ENCODE measurements at places on chromosomes 13 and 19.

GRCh38 chr19:55611983-55612645 is 6.7 kb downstream of the ZNF865 start:
- DNase-seq: no peak

- no peak for DNase-seq
Observed at GRCh38 chr13:80751854-80752253, 410.9 kb upstream of the SPRY2 start.

GRCh38 chr13:31775148-31775547 is 35.8 kb downstream of the RXFP2 start:
- no peak for DNase-seq

- DNase-seq: no peak
Observed at GRCh38 chr19:36401475-36401874, 17.0 kb downstream of the ZFP82 start.

DNA sequence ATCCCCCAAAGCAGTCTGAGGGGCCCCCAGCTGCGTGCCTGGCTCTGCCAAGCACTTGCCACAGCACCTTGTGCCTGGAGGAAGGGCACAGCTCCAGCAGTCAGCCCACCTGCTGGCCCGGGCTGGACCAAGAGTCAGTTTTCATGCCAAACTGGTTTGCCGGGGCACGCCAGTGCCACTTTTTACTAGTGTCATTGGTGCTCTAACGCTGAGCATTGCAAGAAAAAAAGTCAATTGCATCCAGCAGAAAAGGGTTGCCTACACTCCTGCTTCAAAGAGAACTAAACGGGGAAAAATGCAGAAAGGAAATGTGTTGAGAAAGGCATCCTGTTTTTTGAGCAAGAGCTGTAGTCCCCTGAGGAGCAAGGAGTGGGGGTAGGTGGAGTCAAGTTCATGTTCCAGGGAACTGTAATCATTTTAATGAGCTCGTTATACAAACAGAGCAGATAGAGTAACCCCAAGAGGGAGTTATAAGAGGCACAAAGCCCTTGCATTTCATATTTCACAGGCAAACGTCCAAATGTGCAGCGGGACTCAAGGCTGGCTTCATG is 68.4 kb downstream of the F2RL3 start:
- DNase-seq: peak; percentile 36

DNA sequence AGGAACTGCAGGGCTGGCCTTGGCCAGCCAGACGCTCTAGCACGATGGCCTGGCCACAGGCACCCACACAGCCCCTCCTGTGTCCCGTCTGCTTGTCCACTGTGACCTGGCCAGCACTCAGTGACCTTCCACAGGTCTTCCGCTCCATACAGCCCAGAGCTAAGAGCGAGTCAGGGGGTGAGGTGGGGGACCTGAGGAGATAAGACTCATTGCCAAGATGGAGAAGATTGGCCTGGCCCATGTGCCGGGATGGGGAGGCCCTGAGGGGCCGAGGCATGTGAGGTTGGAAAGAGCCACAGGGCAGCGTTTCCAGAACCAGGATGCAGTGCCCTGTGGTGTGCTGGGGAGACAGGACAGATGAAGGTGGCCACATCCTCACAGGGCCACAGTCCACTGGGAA is 10.2 kb upstream of the SLC7A9 start:
- DNase-seq: no peak

DNA sequence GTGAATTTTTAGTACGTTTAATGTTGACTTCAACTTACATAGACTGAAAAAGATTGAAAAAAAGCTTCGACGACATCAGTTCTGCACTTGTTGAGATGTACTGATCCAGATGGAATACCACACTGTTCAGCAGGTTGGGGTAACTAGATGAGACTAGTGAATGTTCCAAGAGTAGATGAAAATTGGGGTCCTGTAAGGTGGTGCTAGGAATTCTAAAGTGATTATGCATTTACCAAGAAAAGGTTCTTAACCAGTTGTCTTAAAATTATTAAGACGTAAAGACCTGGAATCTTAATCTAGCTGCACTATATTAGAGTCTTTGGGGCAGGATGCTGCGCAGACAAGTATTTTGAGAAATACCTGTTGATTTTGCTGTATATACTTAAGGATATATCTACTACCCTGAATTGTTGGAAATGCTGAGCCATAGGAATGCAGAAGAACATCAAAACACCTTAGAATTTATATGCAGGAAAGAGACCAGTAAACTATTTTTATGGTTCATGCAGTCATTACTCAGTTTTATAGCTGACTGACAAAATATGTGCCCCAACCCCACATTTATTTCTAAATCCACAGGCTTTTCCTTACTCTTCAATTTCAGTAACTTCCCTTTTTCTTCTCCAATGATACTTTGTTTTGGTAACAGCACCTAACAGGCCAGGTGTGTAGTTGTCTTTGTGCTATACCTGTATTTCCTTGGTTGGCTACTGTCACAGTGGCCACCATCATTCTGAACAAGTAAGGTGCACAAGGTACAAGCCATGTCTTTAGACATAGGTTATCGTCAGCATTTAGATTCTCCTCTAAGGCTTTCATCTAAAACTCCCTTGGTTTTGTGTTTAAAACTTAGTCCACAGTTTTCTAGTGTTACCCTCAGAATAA is 8.6 kb downstream of the MIR17HG start:
- no peak for DNase-seq

DNA sequence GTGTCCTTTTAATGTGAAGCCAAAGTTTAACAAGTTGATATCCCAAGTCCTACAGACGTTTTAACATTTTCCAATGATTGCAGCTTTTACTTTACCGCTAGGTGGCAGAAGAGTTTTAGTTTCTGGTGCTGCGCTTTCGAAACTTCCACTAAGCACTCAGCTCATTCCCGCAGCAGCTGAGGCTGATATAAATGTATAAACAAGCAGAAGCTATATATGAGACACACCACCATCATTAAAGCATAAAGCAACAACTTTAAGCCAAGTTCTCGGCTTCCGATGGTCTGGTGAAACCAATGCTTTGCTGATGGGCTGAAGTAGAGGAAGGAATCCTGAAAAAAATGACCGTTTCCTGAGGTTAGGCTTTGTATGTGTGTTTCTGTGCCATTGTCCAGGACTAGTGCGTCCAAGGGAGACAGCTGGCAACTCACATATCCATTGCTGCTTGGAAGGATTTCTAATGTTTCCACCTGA is 753.9 kb downstream of the OLFM4 start:
- peak; percentile 86 for DNase-seq

DNA sequence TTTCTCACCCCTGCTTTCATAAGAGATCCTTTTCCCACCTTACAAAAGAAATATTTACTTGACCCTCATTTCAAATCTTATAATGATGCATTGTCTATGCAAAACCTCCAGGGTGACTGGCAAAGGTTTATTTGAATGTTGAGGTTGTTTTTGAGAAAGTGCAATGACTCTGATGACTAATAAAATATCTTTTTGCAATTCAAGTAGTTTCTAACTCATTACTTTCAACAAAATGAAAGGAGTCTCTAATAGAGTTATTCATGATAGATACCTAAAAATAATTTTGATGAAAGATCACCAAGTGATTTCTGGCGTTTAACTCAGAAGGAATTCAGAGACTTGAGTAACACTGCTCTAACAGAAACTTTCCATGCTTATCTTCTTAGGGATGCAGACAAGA is 144.2 kb downstream of the FOXO1 start:
- no peak for DNase-seq

DNA sequence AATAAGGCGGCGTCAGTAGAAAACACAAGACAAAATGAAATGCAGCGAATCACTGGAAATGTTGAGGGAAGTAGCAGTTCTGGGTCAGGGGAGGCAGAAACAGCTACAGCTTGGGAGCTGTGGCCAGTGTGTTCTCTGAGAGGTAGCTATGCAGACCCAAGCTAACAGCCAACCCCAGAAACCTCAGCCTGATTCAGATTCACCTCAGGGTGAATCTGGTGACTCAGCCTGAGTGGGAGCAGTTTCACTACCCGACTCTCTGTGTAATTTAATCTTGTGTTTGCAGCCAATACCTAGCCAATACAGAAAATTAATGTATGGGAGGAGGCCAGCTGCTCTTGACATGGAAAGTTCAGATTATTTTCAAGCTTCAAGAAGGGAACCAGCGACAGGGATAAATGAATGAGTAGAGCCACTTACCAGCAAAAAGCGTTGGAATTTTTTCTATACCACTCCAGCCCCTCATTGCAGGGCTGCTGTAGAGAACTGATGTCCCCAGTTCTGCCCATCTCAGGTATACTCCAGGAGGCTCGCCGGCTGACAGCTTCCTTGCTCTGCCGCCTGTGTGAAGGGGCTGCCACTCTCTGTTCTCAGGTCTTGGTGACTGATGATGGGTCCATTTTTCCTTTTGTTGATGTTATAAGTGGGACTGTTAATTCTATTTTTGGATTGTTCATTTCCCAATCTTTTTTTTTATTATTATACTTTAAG is 8.9 kb downstream of the IGFL3 start:
- DNase-seq: no peak

GRCh38 chr13:79659121-79659521 is 178.2 kb downstream of the NDFIP2 start:
- DNase-seq: no peak

DNA sequence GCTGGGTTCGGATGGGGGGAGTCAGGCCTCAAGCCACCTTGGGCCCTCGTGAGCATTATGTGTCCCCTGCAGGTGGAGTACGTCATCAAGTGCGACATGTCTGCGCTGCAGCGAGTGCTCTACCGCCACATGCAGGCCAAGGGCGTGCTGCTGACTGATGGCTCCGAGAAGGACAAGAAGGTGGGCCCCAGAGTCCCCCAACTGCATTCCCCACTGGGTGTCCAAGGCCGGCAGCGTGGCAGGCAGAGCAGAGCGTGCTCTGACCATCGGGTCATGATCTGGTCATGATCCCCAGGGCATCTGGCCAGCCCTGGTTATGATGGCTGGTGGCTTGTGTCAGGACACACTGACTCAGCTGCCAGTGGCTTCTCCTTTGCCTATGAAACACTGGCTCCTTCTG is 63.4 kb downstream of the SMARCA4 start:
- no peak for DNase-seq

- DNase-seq: no peak
Observed at GRCh38 chr13:33394294-33394932, 108.9 kb upstream of the STARD13 start.

- peak; percentile 26 for DNase-seq
Observed at GRCh38 chr19:17902701-17903100, 30.1 kb upstream of the CCDC124 start.

DNA sequence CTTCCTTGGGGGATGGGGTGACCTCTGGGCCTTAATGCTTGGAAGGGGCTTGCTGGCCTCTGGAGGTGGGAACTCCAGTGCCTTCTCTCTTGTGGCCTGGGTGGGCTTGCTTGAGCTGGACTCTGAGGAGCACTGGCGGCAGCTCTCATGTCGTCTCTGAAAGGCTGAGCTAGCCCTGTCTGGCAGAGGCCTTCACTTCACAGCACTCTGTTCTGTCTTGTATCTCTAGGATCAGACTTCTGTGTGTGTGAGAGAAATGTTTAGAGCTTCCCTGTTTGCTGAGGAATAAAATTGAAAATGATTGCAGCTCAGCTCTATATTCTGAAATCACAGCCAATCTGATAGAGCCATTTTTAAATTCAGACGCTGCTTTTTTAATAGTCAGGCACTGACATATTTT is 185.3 kb downstream of the KCNRG start:
- DNase-seq: peak; percentile 29

DNA sequence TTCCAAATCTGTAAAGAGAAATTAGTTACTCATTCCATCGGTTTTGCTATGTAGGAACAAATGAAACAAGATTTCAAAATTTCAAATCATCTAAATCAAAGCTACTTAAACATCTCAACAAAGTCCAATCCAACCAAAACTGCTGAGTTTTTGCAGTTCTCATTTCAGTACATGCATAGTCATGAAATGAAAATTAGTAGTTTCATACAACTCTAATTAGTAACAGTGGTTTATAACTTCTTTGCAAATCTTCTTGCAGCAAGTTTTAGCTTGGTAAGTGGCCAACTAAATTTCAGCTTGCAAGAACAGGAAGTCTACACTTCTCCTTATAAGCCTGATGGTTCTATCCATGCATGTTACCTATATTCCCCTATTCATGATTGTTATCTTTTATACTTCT is 75.6 kb downstream of the SPRY2 start:
- no peak for DNase-seq

DNA sequence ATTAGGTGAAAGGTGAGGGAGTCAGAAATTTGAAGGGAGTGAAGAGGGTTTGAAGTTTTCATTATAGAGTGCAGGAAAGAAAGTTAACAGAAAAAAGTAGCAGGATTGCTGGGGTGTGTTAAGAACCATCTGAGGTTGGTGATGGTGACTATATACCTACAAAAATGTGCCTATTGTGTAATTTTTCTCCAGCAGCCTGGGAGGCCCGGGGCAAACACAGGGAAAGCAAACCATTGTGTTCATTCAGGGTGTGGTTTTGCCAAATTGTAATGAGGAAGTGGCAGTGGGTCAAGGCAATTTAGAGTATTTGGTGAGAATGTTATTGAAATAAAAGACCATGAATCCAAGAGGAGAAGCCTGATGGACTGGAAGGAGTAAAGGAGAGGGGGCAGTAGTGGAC is 8.2 kb upstream of the SUCLA2 start:
- peak; percentile 36 for DNase-seq

DNA sequence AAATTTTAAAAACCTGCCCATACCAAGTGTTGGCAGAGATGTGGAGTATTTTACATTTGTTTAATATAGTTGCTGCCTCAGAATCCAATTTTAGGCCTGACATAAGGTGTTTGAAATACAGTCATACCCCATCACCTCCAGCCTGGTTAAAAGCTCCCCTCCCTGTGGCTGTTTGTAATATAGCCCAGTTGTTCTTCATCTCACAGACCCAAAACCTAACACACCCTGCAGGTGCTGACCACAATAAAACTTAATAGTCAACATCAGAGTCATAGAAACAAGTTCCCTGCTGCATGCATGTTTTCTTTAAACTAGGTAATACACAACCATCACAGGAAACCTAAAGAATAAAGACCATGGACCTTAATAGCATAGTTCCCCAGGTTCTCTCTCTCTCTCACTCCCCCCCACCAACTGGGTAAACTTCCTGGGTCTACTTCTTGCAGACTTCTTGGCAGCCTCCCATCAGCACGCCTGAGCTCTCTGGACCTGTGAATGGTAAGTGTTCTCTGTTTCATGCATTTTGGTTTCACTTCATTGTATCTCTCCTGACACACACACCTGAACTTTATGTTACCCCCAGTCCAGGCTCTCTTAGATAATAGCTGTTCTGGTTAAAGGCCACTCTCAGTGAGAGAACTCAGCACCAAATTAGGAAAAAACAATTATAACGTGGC is 1369.9 kb downstream of the EFNB2 start:
- DNase-seq: no peak

GRCh38 chr13:34776390-34776981 is 165.6 kb upstream of the NBEA start:
- no peak for DNase-seq

GRCh38 chr19:33604651-33605050 is 17.1 kb upstream of the CHST8 start:
- no peak for DNase-seq

- DNase-seq: no peak
Observed at GRCh38 chr19:30668521-30669155, 296.5 kb downstream of the ZNF536 start.

GRCh38 chr13:109656206-109656605 is 130.2 kb downstream of the IRS2 start:
- no peak for DNase-seq
